Ascending aorta (tissue), 2 donors: ENCODE measurements at places on chromosomes 3 and 15.

DNA sequence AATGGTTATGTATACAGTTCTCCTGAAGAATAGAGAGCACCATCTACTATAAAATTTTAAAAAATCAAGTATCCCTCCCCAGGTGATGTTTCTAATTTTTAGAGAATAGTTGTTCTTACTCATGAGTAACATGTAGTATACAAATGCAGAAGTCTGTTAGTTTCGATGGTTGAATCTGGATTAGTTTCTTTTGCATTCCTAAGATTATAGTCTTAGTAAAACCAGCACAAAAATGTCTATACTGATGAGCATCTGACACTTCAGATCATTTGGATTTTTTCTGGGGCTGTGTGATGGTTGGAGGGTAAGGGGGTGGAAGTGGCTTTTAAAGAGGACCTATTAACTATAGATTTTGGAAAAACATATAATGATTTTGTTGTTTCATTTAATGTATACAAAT is 167.3 kb upstream of the SGO1 start:
- no peaks in the 10 kb centered on the region for H3K36me3 ChIP-seq
- no peaks in the 10 kb centered on the region for H3K4me1 ChIP-seq
- no peak for DNase-seq
- no peaks in the 10 kb centered on the region for H3K27me3 ChIP-seq

DNA sequence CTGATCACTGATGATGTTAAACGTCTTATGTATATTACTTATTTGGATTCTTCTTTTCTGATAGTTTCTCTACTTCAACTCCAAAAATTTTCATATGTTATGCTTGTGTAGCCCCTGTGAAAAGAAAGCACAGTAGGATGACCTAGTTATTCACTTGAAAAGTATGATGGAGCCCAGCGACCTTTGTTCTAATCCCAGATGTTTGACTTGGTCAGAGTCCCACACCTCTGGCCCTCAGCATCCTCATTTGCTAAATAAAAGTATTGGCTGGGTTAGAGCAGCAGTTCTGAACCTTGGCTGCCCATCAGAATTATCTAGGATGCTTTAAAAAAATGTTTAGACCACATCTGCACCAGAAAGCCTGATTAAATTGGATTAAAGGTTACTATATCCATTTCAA is 173.7 kb downstream of the ATG7 start:
- H3K4me1 ChIP-seq: no peaks in the 10 kb centered on the region
- no peak overlapping the region for H3K27ac ChIP-seq
- H3K4me3 ChIP-seq: no peak overlapping the region
- no peaks in the 10 kb centered on the region for H3K27me3 ChIP-seq
- no peaks in the 10 kb centered on the region for H3K36me3 ChIP-seq

DNA sequence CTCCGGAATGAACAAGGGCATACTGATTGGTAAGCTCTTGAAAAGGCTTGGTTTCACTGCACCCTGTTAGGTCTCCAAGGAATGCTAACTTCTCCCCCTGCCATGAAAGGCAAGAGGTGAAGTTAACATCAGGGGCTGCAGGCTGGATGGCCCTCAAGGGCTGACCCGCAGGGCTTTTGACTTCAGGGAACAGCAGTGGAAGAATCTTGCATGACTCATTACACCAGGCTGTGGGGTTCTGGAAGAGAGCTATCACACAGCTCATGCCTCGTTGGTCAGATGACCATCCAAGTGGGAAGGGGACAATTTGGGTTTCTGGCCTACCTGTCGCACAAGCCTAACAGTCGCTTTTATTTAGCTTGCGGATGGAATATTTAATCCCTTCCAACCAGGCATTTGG is 23.6 kb upstream of the ATG7 start:
- H3K27me3 ChIP-seq: no peaks in the 10 kb centered on the region
- H3K4me3 ChIP-seq: no peak overlapping the region
- H3K27ac ChIP-seq: no peak overlapping the region
- no peaks in the 10 kb centered on the region for H3K36me3 ChIP-seq
- DNase-seq: no peak

DNA sequence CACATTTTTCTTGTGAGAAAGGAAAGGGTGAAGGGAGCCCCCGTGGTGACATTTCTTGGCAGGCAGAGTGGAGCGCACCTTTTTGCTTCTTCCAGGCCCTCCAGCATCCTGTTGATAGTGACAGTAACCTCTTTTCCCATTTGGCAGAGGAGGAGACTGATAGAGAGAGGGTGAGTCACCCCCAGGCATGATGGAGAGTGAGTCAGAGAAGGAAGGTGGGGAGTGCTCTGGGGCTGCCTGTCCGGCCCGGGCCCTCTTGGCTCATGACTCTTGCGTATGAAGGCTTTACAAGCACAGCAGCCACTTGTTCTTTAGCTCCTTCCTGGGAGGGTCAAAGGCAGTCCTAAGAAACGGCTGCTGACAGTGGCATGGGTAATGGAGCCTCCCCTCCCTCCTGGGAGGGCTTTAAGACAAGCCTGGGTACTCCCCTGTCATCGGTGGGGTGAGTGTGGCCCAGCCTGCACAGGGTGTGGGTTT is 16.0 kb downstream of the ANKRD63 start:
- no peak overlapping the region for H3K4me3 ChIP-seq
- no peaks in the 10 kb centered on the region for H3K36me3 ChIP-seq
- peak overlapping the region; percentile 51 for H3K27ac ChIP-seq
- DNase-seq: peak; percentile 82
- H3K27me3 ChIP-seq: no peaks in the 10 kb centered on the region

DNA sequence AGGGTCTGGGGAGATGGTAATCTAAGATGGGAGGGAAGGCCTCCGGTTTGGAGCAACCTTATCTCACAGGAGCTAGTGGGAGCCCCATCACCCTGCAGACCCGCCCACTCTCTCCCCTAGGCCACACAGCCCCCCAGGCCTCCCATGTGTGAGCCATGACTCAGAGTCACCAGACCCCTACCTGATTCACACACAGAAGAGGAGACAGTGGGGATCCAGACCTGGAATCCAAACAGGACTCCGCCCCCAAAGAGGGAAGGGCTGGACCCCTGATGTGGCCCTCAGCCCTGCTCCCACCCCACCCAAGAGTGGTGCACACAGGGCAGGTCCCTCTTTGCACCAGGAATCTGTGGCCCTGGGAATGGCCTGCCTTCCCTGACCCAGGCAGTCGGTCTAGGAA is 97.4 kb downstream of the ADCY5 start:
- H3K27me3 ChIP-seq: no peaks in the 10 kb centered on the region
- H3K36me3 ChIP-seq: no peaks in the 10 kb centered on the region
- no peak for DNase-seq

- H3K27ac ChIP-seq: no peak overlapping the region
- H3K36me3 ChIP-seq: no peaks in the 10 kb centered on the region
- no peaks in the 10 kb centered on the region for H3K27me3 ChIP-seq
- DNase-seq: no peak
These were observed 87.7 kb downstream of the IGF1R start for GRCh38 chr15:98735895-98736617.

DNA sequence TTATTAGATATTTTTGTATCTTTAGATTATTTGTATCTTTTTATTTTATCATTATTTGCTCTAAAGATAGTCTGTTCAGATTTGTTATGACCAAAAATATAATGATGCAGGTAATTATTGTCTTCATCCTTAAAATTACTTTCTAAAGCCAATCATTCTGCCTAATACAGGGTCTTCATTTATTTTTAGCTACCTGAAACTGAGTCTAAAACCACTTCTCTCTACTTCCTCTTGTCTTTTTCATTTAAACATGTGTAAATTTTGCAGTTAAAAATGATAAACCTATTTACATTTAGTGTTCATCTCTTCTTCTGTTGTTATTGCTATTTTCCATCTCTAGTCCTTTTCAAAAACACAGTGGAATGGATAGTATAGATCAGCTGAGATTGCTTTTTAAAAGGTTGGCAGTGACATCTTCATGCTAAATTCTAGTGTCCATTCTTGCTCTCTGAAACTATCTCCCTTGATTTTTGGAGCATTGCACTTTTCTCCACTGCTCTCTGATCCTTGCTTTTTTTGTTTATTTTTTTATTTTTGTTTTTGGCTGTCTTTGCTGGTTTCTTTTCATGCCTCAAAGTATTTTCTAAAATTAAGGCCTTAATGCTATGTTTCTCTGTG is 91.8 kb downstream of the UBE2E2 start:
- no peak overlapping the region for H3K27ac ChIP-seq
- H3K4me1 ChIP-seq: no peaks in the 10 kb centered on the region
- no peaks in the 10 kb centered on the region for H3K36me3 ChIP-seq
- H3K4me3 ChIP-seq: no peak overlapping the region
- DNase-seq: no peak

- no peaks in the 10 kb centered on the region for H3K36me3 ChIP-seq
- H3K4me1 ChIP-seq: peaks cover 23% of the 10 kb centered on the region
- DNase-seq: no peak
- H3K27ac ChIP-seq: peak overlapping the region; percentile 68
These were observed 1.3 kb upstream of the CCDC12 start for GRCh38 chr3:46977811-46978195.

GRCh38 chr3:133464573-133464972 is 64.7 kb downstream of the BFSP2 start:
- H3K4me1 ChIP-seq: no peaks in the 10 kb centered on the region
- no peaks in the 10 kb centered on the region for H3K27me3 ChIP-seq
- no peaks in the 10 kb centered on the region for H3K36me3 ChIP-seq
- H3K4me3 ChIP-seq: no peak overlapping the region

DNA sequence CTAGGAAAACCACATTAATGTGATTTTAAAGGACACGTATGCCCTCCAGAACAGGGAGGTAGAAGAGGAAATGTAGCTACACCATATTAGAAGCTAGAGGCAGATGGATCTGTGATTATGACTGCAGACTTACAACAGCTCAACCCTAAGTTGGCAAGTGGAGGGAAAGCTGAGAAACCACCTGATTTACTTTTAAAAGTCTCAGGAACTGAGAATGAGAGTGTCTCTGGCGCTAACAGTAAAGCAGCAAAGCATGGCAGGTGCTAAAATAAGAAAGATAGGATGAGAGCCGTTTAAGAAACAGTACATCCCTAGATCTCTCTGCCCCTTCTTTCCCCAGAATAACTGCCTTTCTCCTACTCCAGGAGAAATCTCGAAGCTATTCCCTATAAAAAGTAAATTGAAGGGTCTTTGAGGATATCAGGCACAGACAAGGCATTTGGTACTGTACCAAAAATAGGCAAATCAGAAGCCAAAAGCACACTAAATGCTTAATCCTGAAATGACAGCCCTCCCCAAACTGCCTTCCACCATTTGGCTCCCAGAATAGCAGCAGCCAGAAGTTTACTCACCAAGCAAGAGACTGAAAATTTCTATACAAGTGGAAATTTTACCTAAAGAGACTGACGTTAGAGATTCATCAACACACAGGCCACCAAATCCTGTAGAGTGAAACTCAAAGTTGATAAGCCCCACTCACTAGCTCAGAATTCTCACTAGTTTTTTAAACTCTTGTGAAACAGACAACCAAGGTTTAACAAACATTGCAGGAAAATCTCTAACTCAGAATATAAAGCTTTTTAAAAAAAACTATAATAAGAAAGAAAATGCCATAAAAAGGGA is 34.3 kb upstream of the PARP14 start:
- no peak overlapping the region for H3K27ac ChIP-seq
- DNase-seq: no peak
- no peak overlapping the region for H3K4me3 ChIP-seq

- no peak overlapping the region for H3K4me3 ChIP-seq
- H3K27ac ChIP-seq: no peak overlapping the region
- H3K4me1 ChIP-seq: no peaks in the 10 kb centered on the region
These were observed 8.3 kb downstream of the IL5RA start for GRCh38 chr3:3101660-3102458.

DNA sequence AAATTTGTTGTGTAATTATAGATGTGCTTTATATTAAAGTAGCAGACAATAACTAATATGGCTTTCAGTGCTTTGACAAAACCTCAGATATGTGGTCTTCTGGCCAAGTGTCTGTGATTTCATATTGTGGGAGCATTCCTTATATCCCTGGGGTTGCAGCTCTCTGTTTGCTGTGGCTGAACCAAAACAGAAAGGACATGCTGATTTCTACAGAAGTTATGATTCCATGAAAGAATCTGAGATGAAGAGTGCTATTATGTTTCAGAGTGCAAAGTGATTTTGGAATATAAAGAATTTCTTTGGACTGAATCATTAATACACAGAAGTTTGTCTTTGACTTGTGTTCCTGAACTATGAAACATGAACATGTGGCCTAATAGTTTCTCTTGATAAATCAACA is 36.5 kb downstream of the CDV3 start:
- H3K4me3 ChIP-seq: no peak overlapping the region
- DNase-seq: no peak
- no peak overlapping the region for H3K27ac ChIP-seq
- peaks cover 37% of the 10 kb centered on the region for H3K36me3 ChIP-seq
- no peaks in the 10 kb centered on the region for H3K27me3 ChIP-seq

- H3K36me3 ChIP-seq: no peaks in the 10 kb centered on the region
- H3K27me3 ChIP-seq: no peaks in the 10 kb centered on the region
- H3K4me1 ChIP-seq: no peaks in the 10 kb centered on the region
These were observed 357.7 kb upstream of the NR2F2 start for GRCh38 chr15:95972812-95973211.

DNA sequence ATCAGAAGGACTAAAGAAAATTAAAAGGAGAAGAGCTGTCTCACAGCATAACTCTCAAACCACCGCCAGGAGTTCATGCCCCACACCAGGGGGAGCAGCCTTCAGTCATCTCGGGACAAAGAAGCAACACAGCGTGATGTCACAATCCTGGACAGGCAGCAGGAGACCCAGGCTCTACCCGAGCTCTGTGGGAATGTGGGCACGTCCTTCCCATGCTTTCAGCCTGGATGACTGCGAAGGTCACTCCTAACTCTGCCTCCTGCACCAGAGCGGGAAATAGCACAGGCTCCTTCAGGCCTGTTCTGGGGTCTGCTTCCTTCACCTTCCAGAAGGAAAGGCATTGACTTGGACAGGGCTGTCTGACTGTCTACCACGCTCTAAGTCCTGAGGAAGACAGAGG is 31.3 kb downstream of the NOX5 start:
- no peak overlapping the region for H3K4me3 ChIP-seq
- no peaks in the 10 kb centered on the region for H3K36me3 ChIP-seq
- H3K27me3 ChIP-seq: no peaks in the 10 kb centered on the region
- no peak overlapping the region for H3K27ac ChIP-seq
- H3K4me1 ChIP-seq: no peaks in the 10 kb centered on the region

DNA sequence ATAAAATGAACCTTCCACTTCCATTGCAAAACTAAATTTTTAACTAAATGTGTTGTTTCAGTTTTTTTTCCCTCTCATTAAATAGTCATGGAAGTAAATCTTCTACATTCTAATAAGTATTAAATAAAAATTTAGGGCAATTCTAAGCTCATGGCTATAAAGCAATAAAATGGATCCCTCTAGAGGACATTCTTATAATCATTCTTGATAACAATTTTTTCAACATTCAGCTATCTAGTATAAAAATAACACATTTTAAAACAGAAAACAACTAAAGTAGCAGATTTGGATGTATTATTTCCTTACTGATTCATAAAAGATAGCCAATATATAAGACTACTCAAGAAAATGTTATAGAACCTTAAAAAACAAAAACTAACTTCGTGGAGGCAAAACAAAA is 393.1 kb downstream of the PLOD2 start:
- no peaks in the 10 kb centered on the region for H3K27me3 ChIP-seq
- no peaks in the 10 kb centered on the region for H3K36me3 ChIP-seq
- no peaks in the 10 kb centered on the region for H3K4me1 ChIP-seq
- H3K27ac ChIP-seq: no peak overlapping the region
- H3K4me3 ChIP-seq: no peak overlapping the region

- DNase-seq: no peak
- H3K36me3 ChIP-seq: no peaks in the 10 kb centered on the region
- no peaks in the 10 kb centered on the region for H3K27me3 ChIP-seq
- H3K4me3 ChIP-seq: no peak overlapping the region
- no peak overlapping the region for H3K27ac ChIP-seq
- no peaks in the 10 kb centered on the region for H3K4me1 ChIP-seq
These were observed 770.6 kb upstream of the CFAP20DC start for GRCh38 chr3:59820352-59820934.
